ENCODE measurements at places on chromosomes 4 and X. TPM values are rescaled to one million over a fixed set of nuclear protein-coding genes. Genes with fewer than 3 reads are reported as not detected.

GRCh38 chrX:8607326-8607725 is 124.6 kb downstream of the ANOS1 start:
- DNase-seq: no peak

Gene GEMIN8
- 14.3 TPM for total RNA-seq

GRCh38 chr4:107148904-107149303 is 112.8 kb upstream of the DKK2 start:
- no peak for DNase-seq

Gene OPRPN
- not detected for total RNA-seq

Gene IL1RAPL1
- total RNA-seq: not detected

GRCh38 chrX:16804923-16805464 is 18.7 kb downstream of the TXLNG start:
- DNase-seq: no peak

Gene CAPN6
- total RNA-seq: not detected

GRCh38 chr4:145888393-145888792 is 50.2 kb downstream of the ZNF827 start:
- no peak for DNase-seq

DNA sequence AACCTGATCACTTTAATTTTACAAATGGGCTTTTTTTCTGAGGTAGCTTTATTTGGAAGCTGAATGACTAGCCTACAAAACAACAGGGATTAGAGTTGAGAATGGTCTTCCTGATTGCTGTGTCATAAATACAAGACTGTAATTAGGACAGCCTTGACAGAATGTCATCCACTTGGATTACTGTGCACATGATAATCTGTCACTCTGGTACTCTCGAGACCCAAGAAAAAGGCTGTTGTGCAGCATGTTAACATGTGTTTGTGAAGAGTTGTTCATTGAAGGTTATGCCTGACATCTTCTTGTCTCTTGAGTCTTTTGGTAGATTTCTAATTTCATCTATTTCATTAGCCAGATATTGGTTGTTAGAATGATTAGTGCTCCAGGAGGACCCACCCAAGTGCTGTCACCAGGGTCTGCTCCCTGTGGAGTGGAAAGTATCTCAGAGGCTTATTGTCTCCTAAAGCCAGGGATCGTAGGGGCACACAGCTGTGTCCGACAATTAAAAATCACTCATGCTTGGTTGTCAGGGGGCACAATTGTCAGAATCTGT is 212.2 kb upstream of the GPRIN3 start:
- DNase-seq: no peak

GRCh38 chrX:153494541-153495361 is at the start of gene BGN:
BGN (plus strand) TSS chrX:153494980; CDS start chrX:153504632, 9,652 bp downstream.
- no peak for DNase-seq

GRCh38 chr4:153020457-153020856 is 84.3 kb downstream of the FHDC1 start:
- no peak for DNase-seq

- DNase-seq: no peak
These were observed 120.1 kb downstream of the SYNPO2 start for GRCh38 chr4:119008761-119009160.

GRCh38 chr4:59994118-59994517 is 1206.0 kb upstream of the ADGRL3 start:
- DNase-seq: no peak

Gene RAI2
- not detected for total RNA-seq

Gene SMIM31
- total RNA-seq: not detected
